ENCODE measurements at places on chromosomes 1 and 21.

- DNase-seq = no peak
Observed at GRCh38 chr1:83791821-83792437, 207.0 kb downstream of the TTLL7 start.

GRCh38 chr1:157678721-157679120 is 21.8 kb downstream of the FCRL3 start:
- DNase-seq = no peak

DNA sequence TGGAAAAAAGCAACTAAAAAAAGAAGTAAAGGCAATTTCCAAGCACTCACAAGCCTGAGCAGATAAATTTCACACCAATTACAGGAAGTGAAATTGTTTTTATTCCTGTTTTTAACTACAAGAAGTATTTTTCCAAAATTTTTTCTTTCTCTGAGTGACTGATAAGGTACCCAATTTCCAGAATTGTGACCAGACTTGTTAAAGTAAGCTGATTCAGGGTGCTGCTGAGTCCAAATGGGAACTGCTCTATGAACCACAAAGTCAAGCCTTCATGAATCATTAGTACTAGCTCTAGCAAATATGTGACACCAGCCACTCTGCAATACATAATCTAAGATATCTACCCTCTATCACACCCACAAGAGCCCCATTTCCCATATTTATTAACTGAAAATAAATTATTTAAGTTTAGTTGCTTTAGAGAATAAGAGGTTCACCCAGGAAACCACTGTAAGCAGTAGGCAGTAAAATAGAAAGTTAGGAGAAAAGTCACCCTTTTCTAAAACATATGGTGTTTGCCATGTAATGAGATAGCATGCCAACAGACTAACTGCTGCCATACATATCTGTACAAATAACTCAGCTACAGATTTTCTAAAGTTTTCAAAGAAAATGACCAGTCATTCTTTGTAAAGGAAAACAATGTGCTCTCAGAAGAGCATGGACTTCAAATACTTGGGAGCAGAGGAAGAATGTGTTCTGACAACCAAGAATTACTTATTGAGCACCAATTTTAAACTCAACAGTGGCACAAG is 43.1 kb upstream of the TNFSF18 start:
- DNase-seq = no peak

- DNase-seq = no peak
Observed at GRCh38 chr1:245716561-245716960, 561.8 kb downstream of the KIF26B start.

DNA sequence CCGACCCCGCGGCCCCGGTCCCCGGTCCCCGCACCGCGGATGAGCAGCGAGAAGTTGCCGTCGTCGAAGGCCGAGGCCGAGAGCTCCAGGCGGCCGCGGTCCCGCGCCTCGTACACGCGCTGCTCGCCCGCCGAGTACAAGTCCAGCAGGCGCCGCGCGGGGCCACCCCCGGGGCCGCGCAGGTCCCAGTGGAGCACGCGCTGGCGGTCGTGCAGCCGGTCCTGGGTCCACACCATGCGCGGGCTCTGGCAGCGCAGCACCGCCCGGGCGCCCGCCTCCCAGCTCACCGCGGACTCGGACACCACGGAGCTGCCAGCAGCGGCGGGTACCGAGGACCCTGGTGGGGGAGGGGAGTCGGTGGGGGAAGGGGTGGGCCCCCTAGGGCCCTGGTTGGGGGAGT is 2.9 kb downstream of the MXRA8 start:
- DNase-seq = no peak

DNA sequence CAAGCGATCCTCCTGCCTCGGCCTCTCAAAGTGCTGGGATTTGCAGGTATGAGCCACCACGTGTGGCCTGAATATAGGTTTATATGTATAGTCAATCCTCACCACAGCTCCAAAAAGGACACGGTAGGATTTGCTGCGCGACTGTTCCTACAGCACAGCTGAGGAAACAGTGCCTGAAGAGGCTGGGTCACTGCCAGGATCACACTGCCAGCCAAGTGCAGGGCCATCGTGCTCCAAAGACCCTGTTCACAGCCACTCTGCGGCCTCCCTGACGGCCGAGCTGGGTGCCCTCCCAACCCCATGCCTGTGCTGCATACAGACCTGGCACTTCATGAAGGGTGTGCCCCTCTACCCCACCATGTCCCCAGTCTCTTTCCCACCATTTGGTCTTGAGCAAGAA is 71.4 kb downstream of the MRPL37 start:
- no peak for DNase-seq

All from activated CD8-positive, alpha-beta memory T cell treated with anti-CD3 and anti-CD28 coated beads for 1 hour (primary cell).